ENCODE measurements at places on chromosomes 16 and 17.

GRCh38 chr16:89300311-89300975, 82.9 kb downstream of the ZNF778 start:
- no peak for DNase-seq

DNA sequence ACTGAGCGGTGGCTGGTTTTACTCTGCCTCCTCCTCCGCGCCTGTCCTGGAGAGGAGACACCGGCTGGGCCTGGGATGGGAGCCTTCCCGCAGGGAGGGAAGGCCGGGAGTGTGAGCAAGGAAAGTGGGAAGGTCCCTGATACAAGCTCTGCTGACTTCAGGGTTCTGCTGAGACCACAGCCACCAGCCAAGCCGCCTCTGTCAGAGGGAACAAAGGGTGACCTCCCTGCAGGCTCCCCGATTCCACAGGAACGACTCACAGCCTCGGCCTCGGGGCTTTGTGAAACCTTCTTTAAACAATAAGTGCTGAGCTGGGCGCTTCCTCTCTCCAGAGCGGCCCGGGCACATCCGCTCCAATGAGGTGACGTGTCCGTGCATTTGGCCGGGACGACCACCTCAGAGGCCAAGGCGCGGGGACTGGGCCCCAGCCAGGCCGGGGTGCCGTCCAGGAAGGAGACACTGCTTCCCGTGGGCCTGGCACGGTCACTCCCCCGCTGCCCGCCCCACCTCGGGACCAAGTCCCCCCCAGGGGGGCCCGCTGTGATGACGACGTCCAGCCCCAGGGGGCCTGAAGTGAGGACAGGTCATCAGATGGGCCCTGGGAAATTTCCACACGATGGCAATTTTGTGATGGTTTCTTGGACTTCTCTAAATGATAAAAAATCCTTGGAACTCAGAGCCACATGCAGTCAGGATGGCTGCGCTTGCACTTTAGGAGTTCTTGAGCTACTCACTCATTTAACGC, 11.8 kb upstream of the CIBAR2 start:
- DNase-seq: peak; percentile 39

DNA sequence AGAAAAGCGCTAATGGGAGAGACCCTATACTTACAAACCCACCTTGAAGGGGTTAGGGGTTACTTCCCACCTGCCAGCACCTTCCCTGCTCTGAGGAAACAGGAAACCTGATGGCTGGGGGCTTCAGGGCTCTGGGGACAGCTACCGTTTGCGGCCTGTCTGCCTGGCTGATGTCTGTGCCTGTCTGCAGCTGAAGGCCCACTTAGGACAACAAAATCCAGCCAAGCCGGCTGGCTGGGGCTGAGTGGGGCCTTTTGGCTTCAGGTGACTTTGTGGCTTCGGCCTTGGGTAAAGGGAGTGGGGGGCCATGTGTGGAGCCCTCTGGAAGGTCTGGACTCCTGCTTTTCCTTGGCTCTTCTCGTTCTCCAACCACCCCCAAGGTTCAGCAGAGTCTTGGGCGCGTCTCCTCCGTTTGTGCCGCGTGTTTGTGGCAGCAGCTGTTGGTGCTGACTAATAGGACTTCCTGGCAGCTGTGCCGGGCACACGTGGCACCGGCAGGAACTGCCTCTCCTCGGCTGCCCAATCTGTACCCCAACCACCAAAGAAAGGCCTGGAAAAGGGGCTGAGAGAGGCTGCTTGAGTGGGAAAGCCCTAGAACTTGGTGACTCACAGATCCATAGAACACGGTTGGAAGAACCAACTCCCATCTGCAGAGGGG, 186.7 kb downstream of the MSI2 start:
- peak; percentile 68 for DNase-seq

DNA sequence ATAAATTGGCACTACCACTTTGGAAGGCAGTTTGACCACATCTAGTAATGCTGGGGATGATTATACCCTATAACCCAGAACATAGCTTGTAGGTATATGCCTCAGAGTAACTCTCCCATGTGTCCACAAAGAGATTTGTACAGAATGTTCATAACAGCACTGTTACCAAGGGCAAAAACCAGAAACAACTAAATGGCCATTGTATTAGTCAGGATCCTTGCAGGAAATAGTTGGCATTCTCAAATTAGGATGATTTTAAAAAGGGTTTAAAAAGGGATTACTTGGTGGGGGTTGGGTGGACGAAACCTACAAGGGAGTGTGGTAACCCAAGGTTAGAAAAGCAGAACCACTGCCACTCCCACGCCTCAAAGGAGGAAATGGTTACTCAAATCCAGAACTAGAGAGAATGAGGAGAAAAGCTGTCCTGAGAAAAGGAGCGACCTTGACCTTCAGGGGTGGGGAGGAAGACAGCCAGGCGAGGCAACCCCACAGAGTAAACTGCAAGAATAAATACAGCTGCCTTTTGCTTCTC, 2.1 kb downstream of the CPPED1 start:
- peak; percentile 84 for DNase-seq

DNA sequence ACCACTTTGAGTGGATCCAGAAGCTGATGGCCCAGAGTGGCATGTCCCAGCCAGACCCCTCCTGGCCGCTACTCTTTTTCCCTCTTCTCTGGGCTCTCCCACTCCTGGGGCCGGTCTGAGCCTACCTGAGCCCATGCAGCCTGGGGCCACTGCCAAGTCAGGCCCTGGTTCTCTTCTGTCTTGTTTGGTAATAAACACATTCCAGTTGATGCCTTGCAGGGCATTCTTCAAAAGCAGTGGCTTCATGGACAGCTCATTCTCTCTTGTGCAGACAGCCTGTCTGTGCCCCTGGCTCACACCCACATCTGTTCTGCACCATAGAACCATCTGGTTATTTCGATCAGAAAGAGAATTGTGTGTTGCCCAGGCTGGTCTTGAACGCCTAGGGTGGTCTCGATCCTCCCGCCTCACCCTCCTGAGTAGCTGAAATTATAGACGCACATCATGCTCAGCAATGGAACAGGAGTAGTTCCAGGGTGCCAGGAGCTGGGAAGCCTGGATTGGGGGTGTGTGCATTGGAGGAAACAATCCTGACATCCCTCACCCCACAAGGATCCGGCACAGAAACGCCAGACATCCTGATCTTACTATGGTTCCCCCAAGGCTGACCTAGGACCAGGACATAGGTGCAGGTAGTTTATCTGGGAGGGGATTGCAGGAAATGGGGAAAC, 4.6 kb downstream of the PRSS21 start:
- DNase-seq: no peak

GRCh38 chr16:66996324-66996982, 8.1 kb downstream of the CES4A start:
- no peak for DNase-seq

DNA sequence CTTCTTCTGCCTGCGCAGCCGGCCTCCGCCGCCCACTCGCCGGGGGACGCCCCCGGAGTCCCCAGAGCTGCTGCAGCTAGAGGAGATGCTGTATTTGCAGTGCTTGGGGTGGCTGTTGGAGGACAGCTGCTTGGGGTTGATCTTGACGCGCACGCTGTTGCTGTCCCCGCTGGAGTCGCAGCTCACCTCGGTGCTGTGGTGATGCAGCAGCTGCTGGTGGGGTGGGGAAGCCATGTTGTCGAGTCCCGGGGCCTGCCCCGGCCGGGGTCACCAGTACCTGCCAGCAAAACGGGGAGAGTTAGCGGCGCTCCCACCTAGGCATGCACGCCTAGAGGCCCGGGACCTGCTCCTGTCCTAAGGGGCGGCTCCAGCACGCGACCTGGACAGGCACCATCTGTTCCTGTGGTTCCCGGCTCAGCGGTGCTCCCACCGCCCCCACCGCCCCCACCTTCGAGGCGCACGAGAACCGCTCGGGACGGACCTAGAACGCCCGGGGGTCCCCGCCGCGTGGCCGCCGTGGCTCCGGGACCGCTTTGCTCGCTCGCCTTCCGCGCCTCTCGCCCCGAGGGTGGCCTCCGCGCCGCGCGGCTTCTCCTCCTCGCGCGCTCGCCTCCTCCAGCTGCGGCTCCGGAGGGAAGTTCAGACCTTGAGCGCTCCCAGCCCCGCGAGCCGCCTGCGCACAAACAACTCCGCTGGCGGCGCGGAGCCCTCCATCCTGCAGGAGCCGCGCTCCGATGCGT, 863 bp downstream of the ADCY9 start:
- peak; percentile 92 for DNase-seq

GRCh38 chr17:14672830-14673229, 371.9 kb downstream of the HS3ST3B1 start:
- peak; percentile 51 for DNase-seq

- DNase-seq: no peak
Measured at GRCh38 chr17:8212312-8213180, 2.2 kb upstream of the AURKB start.

- DNase-seq: no peak
Measured at GRCh38 chr16:81927561-81928185, 83.6 kb downstream of the SDR42E1 start.

DNA sequence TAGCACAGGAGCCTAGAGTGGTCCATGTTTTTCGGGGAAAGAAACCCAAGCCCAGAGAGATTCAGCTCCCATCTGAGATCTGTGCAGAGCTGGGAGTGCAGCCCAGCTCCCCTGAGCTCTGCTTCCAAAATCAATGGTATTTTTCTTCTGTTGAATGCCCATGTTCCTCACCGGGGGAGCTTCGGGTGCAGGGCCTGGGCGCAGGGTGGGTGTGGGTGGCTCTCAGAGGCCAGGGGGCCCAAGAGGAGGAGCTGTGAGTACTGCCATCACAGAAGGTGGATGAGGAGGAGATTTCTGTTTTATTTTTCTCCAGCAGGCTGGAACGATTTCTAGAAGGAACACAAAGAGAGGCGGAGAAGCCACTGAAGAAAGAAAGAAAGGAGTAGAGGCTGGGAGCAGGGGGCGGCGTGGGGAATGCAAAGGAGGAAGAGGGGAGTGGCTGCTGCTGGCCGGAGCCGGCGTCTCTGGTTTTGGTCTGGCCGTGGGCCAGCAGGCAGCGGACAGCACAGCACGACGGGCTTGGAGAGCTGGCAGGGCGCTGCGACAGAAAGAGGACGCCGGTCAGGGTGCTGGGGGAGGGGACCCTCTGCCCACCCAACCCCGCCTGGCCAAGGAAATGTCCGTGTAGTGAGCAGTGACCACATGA, 76.2 kb upstream of the KSR1 start:
- peak; percentile 75 for DNase-seq

- DNase-seq: no peak
Measured at GRCh38 chr16:86965840-86966550, 351.2 kb downstream of the C16orf95 start.

- DNase-seq: no peak
Measured at GRCh38 chr17:73588891-73589290, 55.4 kb downstream of the SDK2 start.

- no peak for DNase-seq
Measured at GRCh38 chr17:3817851-3818605, 17.0 kb upstream of the ITGAE start.

GRCh38 chr17:6648181-6648580, 3.2 kb downstream of the MED31 start:
- no peak for DNase-seq

- DNase-seq: no peak
Measured at GRCh38 chr16:49703483-49703882, 152.4 kb downstream of the ZNF423 start.

DNA sequence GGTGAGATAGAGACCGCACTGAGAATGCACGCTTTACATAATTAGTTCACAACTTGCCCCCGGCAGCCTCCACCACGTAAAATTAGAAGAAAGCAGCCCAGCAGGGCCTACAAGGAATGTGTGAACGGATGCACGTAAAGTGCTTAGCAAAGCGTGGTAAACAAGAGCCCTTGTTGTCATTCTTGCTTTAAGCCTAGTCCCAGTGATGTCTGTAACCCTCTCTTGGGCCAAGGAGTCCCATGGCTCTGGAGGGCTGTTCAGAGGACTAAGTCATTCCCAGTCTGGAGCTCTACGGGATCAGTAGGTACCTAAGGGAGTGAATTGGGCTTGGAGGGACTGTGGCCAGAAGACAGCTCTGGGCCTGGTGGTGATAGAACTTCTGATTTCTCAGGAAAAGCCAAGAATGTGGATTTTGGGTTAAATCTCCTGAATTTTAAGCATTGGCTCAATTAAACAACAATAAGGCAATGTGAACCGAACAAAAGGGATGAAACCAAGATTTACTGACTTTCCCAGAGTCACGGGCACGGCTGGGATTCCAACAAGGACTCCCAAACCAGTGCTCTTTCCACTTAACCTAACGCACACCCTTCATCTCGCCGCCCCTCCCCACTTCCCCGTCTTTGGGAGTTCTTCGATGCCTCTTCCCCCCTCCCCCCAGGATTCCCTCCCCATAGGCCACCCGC, 775 bp upstream of the CHP2 start:
- no peak for DNase-seq

DNA sequence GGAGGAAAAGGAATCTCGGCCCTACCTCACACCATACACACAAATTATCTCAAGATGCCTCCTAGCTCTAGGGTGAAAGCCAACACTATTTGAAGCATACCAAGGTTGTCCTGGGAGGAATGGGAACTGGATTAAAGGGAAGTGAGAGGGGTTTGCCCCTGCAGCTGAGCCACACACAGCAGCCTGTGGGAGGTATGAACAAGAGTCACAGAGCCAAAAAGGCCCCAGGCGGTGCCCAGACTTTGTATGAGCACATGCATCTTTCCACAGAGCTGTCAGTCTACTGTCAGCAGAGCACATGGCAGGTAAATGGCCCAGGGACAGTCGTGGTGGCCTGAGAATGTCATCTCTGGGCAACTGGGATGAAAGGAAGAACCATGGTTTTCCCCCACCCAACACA, 31.0 kb upstream of the RCVRN start:
- peak; percentile 82 for DNase-seq

GRCh38 chr16:57186872-57187854, 1.0 kb downstream of the RSPRY1 start:
- peak; percentile 18 for DNase-seq

DNA sequence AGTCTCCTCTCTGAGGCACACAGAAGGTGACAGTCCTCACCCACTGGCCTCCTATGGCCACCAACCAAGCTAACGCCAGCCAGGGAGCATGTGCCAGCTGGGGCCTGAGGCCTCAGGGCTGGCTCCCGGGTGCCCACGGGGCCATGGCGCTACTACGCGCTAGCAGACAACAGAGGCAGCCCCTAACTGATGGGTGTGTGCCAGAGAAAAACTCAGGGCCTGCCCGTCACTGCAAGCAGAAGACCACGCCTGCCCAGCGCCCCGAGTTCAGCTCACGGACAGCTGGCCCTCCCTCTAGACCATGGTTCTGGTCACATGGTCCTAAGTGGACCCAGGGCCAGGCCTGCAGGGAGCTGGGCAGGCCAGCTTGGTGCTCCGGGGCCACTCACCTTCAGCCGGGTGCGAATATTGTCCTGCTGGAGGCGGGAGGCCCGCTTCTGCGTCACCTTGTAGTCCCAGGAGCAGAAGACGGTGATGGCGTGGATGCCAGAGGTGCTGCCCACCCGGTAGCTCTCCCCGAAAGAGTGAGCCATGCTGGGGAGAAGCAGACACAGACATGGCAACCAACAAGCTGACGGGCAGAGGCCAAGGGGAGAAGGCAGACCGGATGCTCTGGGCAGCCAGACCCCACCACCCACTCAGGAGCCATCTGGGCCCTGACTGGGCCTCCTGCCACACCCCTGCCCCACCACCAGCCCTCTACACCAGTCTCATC, 6.2 kb downstream of the TMC6 start:
- no peak for DNase-seq

DNA sequence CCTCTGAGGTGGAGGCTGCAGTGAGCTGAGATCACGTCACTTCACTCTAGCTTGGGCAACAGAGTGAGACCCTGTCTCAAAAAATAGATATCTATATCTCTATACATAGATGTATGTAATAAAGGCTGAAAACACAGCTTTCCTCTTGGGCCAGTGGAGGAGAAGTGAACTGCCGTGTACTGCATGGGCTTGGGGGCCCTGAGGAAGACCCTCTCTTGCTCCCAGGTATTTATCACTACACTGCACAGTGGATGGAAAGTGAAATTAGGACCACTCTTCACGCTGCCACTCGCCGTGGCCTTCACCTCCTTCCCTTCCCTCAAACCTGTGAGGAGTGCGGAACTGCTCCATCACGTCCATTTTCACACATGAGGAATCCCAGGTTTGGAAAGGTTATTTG, 68.8 kb upstream of the SIAH1 start:
- no peak for DNase-seq
